Stimulated activated CD8-positive, alpha-beta memory T cell treated with anti-CD3 and anti-CD28 coated beads, Interleukin-2, amount 100 ng/mL, for 1 hour (primary cell): ENCODE measurements at places on chromosomes 16 and 17.

DNA sequence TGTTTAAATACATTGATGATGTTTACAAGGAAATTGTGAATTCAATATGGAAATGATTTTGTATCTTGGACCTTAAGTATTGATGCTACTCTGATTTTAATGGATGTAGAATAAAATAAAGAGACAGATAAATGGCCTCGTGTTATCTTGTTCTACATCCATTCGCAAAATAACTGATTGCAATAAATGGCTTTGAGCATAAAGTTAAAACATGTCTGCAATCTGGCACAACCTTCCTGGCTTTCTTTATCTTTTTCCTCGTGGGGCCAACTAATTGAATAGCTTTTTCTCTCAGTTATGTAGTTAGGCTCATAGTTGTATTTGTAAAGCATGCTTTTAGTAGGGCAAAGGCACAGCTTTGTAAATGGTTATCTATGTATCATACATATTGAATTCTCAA lies 691.4 kb downstream of the CDH8 start:
- DNase-seq, result no peak

DNA sequence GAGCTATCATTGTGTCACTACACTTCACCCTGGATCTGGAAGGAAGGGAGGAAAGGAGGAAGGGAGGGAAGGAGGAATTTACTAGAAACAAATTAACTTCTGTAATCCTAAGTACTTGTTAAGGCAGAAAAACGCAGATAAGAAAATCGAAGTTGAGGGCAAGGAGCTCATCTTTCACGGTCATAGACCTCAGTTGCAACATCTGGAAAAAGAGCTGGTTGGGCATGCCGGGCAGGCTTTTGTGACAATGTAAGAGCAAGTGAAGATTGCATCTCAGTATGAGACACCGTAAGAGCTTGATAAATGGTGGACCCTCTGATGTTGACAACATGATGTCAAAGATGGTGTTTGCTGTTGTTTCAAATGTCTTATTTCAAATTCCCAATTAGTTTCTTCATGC lies 721.5 kb downstream of the MAF start:
- no peak for DNase-seq

GRCh38 chr17:37295888-37296287 lies 79.9 kb upstream of the C17orf78 start:
- no peak for DNase-seq

DNA sequence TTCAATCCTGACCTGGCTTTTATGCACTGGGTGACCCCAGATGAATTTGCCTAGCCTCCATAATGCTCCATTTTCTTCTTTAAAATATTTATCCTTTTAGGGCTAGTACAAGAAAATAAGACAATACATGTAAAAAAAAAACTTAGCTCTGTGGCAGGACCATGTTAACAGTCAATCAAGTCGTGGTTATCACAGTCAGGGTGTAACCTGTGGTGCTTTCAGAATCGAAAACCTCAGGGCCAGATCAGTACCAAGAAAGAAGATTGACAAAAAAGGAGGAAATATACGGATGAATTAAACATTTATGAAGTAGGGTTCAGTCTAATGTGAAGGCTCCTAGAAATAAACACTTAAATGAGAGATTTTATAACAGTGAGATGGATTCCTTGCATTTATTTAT lies 347.2 kb upstream of the MAF start:
- DNase-seq, result no peak

GRCh38 chr16:89898201-89898967 lies 20.3 kb upstream of the MC1R start:
- no peak for DNase-seq

GRCh38 chr16:89123831-89124100 lies 30.1 kb downstream of the ACSF3 start:
- no peak for DNase-seq

DNA sequence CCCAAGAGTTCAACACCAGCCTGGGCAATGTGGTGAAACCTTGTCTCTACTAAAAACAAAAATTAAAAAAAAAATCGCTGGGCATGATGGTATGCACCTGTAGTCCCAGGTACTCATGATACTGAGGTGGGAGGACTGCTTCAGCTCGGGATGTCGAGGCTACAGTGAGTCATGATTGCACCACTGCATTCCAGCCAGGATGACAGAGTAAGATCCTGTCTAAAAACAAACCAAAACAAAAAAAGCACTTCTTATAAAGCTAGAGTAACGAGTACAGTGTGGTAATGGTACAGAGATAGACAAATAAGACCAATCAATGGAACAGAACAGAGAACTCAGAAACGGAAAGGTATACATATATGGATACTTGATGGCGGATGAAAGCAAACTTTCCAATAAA lies 4.4 kb downstream of the NSMCE1 start:
- DNase-seq, result no peak

DNA sequence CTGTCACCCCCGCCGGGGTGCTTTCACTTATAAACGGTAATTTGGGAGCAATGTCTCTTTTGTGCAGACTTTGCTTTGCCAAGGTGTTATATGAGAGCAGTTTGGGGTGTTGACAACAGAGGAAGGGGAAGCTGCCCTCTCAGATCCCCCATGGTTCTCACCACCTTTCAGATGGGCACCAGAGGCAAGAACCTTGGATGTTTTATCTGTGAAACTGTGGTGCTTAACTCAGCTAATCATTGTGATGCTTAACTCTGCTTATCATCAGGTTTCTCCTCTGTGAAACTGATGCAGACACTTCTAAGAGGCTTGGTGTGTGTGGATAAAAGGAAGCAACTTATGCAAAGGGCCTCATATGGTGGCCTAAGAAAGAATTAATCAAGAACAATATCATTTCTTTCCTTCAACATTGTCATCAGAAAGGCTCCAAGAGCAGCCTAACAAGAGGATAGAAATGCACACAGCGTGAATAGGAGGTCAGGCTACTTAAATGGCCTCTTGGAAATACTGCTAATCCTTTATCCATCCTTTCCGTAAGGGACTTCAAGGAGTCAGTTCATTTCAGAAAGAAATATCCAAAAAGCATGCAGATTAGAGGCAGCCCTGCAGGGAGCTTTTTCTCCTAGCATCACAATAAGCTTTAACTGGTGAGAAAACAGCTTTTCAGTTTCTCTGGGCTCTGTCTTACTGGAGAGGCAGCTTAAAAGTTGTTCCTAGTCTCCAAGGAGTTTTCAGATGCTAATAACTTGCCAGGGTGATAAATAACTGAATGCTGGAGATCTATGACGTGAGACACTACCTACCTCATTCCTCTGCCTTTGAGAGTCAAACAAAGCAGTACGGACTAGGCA lies 55.1 kb upstream of the CLEC3A start:
- no peak for DNase-seq

- DNase-seq, result no peak
Observed at GRCh38 chr16:72890587-72890986, 157.3 kb downstream of the ZFHX3 start.

- no peak for DNase-seq
Observed at GRCh38 chr16:70746708-70747424, 54.1 kb downstream of the VAC14 start.

DNA sequence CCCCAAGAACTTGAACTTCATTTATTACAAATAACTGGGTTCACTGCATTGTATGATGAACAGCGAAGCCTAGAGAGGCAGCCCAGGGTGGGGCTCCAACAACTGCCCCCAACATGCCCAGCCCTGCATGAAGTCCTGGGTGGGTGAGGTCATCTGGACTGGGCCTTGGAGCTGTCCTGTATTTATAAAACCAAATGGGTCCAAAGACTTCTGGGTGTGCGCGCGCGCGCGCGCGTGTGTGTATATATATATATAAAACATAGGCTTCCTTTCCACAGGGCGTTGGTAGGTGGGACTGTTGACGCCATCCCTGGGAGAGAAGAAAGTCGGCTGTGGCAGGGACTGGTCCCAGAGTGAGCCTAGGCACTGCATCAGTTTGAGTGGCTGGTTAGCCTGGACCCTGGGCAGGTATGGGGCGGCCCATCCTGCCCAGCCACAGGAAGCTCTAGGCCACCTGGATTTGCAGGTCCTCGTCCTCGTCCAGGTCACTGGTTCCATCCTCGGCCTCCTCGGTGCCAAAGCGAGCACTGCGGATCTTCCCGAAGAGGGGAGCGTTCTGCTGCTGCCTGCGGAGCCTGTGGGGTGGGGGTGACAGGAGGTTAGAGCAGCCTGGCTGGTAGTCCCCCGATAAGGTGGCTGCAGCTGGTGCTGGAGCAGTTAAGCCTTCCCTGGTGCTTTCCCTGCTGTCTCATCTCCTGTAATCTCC lies 23.9 kb downstream of the CCDC102A start:
- DNase-seq, result no peak

GRCh38 chr17:57090560-57091185 lies 5.6 kb downstream of the AKAP1 start:
- no peak for DNase-seq

DNA sequence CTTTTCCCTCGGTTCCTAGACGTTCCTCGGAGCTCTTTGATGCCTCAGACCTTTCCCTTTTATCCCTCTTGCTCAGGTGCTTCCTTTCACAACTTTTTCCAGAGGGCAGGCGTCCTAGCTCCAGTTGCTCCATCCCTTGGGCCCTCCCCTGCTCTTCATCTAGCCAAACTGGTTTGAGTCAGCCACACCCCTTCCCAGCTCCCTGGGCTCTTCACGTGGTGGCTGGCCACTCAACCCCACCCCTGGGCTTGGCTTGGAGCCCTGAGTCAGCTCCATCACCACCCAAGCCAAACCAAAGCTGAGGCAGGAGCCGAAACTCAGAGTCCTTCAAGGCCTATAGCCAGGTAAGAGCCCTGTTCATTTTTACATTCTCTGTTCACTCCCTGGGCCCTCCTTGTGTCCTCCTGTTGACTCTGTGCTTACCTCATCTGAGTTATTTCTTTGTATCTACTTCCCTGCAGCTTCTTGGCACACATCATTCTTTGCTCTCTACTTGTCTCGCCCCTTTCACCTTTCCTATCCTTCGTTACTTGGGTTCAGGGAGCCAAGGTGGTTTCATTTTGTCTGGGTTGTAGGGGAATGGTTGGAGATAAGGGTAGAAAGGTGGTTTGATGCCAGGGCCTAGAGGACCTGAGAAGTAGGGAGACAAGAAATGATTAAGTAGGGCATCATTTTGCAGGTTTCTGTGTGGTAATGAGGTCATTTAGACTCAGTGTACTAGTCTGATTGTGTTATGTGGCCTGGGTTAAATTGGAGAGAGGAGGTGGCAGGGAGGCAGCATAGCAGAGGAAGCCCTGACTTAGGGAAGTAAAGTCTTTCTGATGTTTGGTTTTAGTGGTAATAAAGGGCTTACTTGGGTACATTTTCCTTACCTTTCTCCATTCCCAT lies 7.6 kb upstream of the PHKG2 start:
- DNase-seq, result no peak

GRCh38 chr17:60519795-60520194 lies 6.2 kb downstream of the APPBP2 start:
- no peak for DNase-seq

- DNase-seq, result no peak
Observed at GRCh38 chr16:71767060-71767900, 41.4 kb downstream of the AP1G1 start.

DNA sequence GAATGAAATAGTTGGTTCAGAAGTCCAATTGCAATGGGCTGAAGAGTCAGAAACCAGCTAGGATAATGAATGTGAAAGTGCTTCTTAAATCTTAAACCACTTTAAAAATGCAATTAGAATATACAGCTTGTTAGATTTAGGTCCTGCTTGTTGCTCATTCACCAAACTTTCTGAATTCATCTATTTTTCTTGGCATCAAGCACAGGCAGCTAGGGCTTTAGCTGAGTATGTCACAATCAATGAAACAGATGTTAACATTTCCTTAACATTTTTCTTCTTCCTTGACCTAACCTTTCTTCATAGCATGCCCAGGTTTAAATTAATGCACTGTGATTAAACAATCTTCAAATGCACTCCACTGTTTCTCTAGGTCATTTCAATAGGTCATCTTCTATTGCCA lies 14.4 kb downstream of the KIF2B start:
- DNase-seq, result no peak

GRCh38 chr16:88810166-88810911 lies 1.4 kb downstream of the APRT start:
- no peak for DNase-seq

DNA sequence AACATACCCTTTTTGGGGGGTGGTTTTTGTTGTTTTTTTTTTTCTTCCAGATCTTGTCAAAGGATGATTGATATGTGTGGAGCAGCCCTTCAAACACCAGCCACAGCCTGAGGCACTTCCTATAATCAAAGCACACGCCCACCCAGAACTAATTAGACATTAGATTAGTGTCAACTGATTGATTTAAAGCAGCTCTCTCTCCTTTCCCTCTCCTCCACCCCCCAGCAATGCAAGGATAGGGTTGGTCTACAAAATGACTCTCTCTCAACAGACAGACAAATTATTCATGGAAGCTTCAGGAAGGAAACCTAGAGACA lies 250.3 kb upstream of the SOX9 start:
- no peak for DNase-seq

DNA sequence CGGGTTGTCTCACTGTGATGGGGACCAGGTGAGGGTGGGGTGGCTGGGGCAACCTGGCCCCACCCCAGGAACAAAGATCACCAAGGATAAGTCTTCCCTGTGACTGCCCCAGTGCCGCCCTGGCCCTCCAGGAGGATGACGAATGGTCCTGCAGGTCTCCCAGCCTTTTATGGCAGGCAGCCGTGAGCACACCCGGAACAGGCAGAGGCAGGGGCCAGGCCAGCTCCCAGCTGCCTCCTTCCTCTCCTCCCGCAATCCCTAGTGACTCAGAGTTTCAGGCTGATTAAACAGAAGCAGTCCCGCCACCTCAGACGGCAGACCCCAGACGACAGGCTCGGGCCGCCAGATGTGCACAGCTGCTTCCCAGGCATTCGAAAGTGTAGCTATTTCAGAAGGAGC lies 13.3 kb downstream of the JUP start:
- DNase-seq, result no peak

DNA sequence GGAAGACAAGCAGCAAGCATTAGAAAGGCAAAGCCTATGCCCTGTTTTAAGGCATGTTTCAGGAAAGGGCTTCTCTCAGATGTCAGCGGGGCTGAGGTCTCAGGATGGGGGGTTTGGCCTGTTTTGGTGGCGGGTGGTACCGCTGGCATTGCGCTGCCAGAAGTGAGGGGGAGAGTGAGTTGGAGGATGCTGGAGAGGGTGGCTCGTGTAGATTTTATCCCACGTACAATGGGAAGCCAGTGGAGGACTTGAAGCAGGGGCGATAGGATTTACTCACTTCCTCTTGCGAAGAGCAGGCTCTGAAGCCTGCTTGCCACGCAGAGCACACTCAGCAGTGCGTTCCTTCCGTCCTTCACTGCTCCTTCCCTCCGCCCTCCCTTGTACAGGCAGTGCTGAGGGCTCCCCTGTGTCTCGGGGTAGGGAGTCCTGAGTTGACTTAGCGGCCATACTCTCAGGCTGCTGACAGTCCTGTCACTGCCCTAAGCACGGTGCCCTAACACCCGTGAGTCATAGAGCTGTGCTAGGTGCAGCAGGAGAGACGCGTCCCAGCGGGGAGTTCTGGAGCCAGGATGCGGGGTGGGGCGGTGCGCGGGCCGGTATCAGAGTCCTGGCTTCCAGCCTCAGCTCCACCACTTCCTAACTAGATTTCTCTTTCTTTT lies 113.1 kb downstream of the SNX29 start:
- DNase-seq, result no peak

GRCh38 chr16:11440657-11441012 lies 95.4 kb downstream of the RMI2 start:
- DNase-seq, result no peak
